Esophagus squamous epithelium (tissue), 5 donors: ENCODE measurements at places on chromosomes 2 and 18.

- no peak for DNase-seq
These were observed 107.9 kb downstream of the ALPK2 start for GRCh38 chr18:58520969-58521368.

GRCh38 chr18:47912343-47912742 lies 18.1 kb downstream of the SMAD2 start:
- DNase-seq = no peak

DNA sequence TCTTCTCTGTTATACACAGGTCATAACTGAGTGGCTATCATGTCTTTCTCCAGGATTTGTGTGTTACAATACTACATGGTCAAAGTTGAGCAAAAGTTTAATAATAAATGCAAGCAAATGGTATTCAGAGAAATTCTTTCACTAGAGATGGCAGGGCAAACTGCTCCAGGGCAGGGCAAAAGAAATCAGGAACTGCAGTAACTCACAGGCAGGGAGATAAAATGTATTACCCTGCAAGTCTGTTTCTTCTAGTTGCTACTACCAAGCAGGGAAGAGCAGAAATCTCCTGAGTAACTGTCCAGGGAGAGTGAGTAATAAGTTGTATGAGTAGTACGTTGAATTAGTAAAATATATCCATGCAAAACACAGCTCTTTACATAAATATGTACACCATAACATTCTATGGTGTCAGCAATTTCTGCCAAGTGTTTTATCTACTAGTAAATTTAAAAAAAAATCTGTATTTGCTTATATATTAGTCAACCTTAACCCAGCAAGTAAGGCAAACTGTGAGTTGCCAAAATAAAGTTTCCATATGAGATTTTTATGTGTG lies 404.1 kb downstream of the ZEB2 start:
- no peak for DNase-seq

GRCh38 chr2:185202381-185202780 lies 536.2 kb upstream of the FSIP2 start:
- no peak for DNase-seq

- no peak for DNase-seq
These were observed 20.5 kb downstream of the ADAM17 start for GRCh38 chr2:9535177-9535576.

DNA sequence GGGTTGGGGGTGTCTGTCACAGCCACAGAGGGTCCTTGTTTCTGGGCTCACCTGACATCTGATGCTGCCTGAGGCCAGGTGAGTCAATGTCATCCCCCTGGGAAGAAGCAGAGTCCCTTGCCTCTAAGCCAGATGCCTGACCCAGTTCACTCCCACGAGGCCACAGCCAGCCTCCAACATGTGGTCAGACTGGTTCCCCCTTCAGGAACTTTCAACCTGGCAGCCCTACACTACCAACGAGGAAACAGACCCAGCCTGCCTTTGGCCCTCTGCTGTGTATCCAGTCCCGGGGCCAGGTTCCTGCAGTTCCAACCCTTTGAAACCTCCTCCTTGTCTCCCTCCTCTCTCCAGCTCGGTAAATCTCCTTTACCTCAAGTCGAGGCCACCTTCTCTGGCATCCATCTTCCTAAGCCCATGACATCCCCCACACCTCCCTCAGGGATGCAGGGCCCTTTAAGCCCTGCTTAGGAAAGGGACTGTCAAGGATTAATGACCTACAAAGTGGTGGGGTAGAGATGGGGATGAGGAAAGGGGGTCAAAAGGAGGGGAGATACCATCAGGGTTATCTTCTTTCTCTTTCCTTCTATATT lies 49.2 kb upstream of the SMAD2 start:
- DNase-seq = no peak

- no peak for DNase-seq
These were observed 42.7 kb downstream of the COLEC12 start for GRCh38 chr18:457521-458412.

- no peak for DNase-seq
These were observed 164.8 kb downstream of the MYO5B start for GRCh38 chr18:50030146-50030545.

- DNase-seq = no peak
These were observed 216.5 kb upstream of the SLC8A1 start for GRCh38 chr2:40668425-40668824.

- DNase-seq = no peak
These were observed 133.7 kb upstream of the HNRNPA3 start for GRCh38 chr2:177078855-177079254.

DNA sequence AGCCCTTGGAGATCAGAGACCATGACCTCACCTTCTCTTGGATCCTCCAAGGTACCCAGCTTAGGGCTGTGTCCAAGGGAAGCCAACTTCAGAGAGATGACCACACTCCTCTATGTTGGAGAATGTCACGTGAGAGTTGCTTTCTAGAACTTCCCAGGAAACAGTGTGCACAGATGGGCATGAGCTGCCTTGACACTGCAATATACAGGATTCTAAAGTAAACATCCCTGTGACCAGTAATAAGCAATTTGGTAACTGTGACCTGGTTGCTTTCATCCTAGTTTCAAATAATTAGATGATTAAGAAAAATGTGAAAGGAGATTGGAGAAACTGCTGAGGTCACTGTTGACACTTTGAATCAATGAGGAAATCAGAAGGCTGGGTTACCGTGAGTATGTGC lies 181.1 kb upstream of the EPAS1 start:
- no peak for DNase-seq

GRCh38 chr2:170571612-170572011 lies 143.5 kb upstream of the SP5 start:
- no peak for DNase-seq

DNA sequence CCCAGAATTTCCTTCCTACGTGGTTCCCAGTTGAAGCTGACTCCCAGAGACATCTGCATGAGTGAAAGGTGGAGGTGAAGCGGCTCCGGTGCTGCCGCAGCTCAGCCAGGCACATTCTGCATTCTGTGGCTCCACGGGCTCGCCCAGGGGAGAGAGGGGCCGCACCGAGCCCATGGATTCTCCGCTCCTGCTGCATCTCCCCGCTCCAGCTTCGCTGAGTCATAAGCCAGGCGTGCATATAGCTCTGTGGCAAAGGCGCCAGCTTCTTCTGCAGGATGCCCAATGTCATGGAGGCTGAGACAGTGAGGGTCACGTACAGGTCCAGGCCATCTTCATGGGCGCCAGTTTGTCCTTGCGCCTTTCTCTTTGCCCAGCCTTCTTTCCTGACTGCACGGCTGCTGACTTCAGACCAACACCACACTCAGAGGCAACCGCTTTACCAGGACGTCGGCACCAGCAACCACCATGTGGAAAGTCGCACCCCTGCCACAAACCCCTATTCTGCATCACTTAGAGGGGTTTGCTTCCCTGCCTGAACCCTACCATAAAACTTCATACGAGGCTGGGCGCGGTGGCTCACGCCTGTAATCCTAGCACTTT lies 215.7 kb downstream of the MGAT5 start:
- DNase-seq = no peak

DNA sequence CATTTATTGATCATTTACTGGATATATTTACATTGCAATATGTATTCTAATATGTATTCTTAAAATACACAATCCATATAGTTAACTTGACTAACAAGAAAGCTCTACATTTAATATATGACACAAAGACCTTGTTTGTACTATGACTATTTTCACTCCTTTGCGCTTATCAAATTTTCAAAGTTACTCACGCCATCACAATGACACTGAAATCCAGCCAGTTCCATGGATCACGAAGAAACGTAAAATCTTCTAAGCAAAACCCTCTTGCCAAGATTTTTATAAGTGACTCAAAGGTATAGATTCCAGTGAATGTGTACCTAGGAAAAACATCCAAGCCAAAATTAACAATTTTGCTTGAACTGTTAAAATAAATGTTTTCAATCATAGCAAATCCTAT lies 39.6 kb downstream of the SCN3A start:
- DNase-seq = no peak

DNA sequence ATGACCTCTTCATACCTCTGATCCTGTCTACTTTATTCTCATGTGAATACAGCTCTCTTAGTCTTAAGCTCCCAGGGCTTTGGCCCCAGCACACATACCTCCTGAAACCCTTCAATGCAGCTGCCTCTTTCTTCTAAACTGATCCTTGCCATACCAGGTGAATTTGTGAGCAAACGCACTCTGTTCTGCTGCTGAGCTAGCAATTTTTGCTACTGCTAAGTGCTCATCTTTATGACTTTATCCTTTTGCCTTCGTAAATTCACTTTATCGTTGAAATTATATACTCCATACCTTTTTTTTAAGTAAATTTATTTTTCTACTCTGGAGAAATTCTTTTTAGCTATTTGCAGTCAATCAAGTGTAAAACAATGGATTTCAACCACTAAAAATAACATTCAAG lies 287.7 kb downstream of the CMPK2 start:
- no peak for DNase-seq

- no peak for DNase-seq
These were observed 167.9 kb downstream of the FBXO15 start for GRCh38 chr18:73979742-73980141.

GRCh38 chr18:10354241-10354811 lies 100.1 kb upstream of the APCDD1 start:
- no peak for DNase-seq

- no peak for DNase-seq
These were observed 28.9 kb downstream of the ZFP36L2 start for GRCh38 chr2:43197588-43197896.

DNA sequence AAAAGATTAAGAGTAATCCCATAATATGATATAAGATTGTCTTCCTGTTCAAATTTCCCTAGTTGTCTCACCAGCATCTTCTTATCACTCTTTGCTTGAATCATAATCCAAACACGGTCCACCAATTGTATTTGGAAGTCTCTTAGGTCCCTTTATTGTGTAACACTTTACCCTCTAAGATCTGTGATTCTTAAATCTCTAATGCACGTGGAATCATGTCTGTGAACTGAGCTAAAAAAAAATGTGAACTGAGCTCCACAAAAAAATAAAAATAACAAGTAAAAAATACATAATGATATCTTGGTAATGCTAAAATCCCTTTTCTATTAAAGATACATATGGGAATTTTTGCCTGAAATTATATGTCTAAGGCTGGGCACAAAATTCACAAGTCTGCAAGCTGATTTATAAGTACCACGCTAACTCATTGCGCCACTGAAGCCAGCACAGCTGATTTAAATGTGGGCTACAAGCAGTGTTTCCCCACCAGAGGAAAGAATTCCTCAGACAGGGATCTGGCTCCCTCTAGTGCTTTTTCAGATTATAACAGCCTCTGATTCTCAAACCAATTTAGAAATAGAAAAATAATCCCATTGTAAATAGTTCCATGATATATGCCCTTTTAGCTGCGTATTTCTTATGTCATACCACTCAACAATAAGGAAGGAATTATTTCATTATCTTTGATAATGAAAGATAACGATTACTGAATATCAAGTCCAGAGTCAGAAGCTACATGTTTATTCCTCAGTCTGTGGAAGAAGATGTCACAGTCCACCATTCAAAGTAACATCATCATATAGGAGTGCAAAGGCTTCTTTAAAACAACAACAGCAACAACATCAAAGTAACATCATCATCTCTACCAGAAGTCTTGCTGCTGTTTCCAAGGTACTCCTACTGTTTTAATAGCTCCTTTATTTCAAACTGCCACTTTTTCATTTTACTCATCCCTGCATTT lies 22.9 kb downstream of the RBM43 start:
- DNase-seq = no peak
